ENCODE measurements at places on chromosomes 7 and 10.
A peak's percentile ranks its signal among the peaks of the same experiment; 100 is the strongest.

- DNase-seq: peak; percentile 88
Observed at GRCh38 chr10:47406870-47407691, 23.0 kb upstream of the ZNF488 start.

DNA sequence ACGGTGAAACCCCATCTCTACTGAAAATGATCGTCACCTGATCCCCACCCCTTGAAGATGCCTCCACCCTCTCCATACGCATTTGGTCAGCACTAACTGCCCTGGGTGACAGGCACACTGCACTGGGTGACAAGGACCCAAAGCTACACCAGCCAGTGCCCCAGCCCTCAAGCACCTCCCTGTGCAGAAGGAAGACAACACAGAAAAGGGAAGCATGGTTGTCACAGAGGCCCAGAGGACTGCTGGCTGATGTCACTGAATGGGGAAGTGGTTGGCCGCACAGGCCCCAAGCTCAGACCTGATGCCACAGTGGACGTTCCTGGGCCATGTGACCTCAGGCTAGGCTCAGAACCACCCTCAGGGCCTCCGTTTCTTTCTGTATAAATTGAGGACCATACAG, 4.2 kb upstream of the PILRA start:
- DNase-seq: no peak

- no peak for DNase-seq
Observed at GRCh38 chr10:48811917-48812316, 127.2 kb downstream of the WDFY4 start.

GRCh38 chr10:5094265-5095205, at the start of gene AKR1C3:
AKR1C3 (plus strand) TSS chr10:5094414; CDS start chr10:5094445, 31 bp downstream.
- peak; percentile 83 for DNase-seq

DNA sequence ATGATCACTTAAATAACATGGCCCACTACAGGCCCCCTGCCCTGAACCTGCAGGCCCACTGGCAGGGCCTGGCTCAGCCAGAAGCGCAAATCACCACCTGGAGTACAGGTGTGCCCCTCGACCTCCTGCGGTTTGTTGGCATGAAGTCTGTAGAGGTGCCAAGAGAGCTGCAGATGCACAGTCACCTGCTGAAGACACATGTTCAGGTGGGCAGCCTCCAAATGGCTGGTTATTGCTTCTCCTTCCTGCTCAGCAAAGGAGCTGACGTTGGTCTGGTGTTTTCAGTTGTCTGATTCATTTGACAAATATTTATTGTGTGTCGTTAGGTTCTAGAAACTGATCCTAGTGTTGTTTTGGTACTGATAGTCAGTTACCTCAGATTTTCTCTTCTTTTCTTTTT, 29.0 kb downstream of the DHTKD1 start:
- no peak for DNase-seq

- DNase-seq: peak; percentile 57
Observed at GRCh38 chr10:48231178-48231577, 43.3 kb downstream of the FRMPD2 start.

GRCh38 chr10:79153745-79154144, 85.0 kb downstream of the ZMIZ1 start:
- peak; percentile 53 for DNase-seq
